ENCODE measurements at places on chromosomes 13 and 19. TPM values are rescaled to one million over a fixed set of nuclear protein-coding genes. Genes with fewer than 3 reads are reported as not detected.

AMER2 gene
- total RNA-seq, result not detected

TTC9B gene
- total RNA-seq, result under 0.01 TPM

NDUFA7 gene
- 24.3 TPM for total RNA-seq

YJEFN3 gene
- 0.43 TPM for total RNA-seq

SMARCA4 gene
- total RNA-seq, result 51.9 TPM

S1PR4 gene
- 0.43 TPM for total RNA-seq

ZNF844 gene
- total RNA-seq, result 3.8 TPM

RETN gene
- total RNA-seq, result not detected

FUT1 gene
- total RNA-seq, result 30.4 TPM

FARSA gene
- total RNA-seq, result 88.3 TPM

KIR2DL1 gene
- not detected for total RNA-seq
